Effector CD4-positive, alpha-beta T cell (primary cell): ENCODE measurements at places on chromosomes 12 and 14.

DNA sequence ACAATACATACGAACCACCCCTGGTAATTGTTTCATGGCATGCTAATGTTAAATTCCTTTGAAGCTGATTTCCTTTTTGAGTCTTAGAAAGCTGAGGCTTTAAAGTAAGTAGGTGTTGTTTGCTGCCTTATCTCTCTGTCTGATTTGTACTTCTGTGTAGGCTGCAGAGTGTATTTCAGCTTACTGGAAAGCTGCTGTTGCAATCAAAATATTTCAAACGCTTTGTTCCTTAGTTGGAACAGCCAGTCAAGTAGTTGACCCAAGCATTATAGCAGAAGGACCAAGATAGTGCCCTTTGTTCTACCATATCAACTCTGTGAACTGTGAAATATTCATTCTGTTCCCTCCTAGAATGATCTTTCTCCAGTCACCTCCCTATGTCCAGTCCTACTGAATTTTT lies 3.1 kb downstream of the PKP2 start:
- no peak for DNase-seq

DNA sequence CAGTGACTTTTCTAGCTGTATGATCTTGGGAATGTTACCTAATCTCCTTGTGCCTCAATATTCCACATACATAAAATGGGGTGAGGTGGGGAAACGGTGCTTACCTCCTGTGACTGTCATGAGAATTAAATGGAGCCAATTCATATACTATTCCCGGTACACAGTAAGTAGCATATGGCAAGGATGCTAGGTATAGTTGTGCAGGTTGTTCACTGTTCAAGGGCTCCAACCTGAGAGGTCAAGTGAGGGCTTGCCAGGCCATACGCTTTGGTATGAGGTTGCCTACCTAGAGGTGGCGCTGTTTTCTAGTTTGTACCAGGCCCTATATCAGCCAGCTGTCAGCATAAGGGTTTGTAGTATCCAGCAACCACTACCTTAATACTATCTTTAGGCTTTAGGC lies 3.6 kb upstream of the BATF start:
- DNase-seq: no peak

DNA sequence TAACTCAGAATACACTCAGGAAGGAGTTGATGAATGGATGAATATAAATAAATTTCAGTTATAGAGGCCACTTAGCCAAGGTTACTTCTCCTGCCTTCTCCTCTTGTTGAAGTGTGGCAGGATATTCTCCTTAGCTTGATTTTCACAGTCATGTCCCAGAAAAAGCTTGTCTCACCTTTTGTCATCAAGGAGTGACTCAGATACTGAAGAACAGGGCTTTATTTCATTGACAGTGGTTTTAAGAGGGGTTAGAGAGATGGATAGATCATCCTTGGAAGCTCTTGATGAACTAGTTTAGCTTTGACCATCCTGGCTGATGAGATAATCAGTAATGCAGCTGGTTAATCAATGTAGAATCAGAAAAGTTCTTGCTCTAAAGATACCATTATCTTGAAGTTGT lies 35.0 kb upstream of the CFAP54 start:
- DNase-seq: no peak

DNA sequence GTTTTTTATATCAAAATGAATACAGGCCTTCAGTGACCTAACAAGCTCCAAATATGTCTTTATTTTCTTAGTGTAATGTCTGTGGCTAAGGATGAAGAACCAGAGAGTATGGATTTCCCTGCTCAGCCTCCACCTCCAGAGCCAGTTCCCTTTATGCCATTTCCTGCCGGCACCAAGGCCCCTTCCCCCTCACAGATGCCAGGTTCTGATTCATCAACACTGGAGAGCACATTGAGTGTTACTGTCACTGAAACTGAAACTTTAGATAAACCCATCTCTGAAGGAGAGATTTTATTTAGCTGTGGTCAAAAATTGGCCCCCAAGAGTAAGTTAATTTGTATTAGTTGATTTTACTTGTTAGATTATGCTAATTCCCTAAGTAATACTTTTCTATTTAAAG lies 61.0 kb downstream of the KIAA0586 start:
- DNase-seq: no peak

DNA sequence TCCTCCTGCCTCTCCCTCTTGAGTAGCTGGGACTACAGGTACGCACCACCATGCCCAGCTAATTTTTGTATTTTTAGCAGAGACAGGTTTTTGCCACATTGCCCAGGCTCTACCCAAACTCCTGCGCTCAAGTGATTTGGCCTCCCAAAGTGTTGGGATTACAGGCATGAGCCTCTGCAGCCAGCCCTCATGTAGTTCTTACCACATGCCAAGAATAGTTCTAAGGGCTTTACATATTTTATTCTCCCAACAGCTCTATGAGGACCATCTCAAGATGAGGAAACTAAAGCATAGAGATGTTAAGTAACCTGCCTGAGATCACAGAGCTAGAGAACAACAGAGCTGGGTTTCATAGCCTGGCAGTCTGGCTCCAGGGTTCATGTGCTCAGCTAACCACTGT lies 37.9 kb upstream of the ALDH2 start:
- DNase-seq: no peak

- no peak for DNase-seq
These were observed 754 bp downstream of the ACSS3 start for GRCh38 chr12:81078469-81079196.

- DNase-seq: no peak
These were observed 448.5 kb downstream of the BCAT1 start for GRCh38 chr12:24500421-24500820.

DNA sequence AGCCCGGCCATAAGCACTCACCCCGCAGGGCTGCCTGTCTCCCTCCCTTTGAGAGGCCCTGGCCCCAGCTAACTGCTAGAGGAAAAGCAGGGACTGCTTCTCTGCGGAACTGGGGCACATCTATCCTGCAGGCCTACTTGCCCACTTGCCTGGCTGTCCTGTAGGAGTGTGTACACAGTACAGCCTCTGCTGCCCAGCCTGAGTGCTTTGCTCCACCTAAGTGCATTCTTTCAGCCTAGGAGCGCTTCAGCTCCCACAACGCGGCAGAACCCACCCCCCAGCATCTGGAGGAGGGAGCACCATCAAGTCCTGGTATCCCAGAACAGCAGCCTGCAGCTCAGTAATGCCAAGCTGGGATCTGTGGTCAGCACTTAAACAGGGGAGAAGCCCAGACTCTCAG lies 79.9 kb upstream of the CD163 start:
- no peak for DNase-seq

DNA sequence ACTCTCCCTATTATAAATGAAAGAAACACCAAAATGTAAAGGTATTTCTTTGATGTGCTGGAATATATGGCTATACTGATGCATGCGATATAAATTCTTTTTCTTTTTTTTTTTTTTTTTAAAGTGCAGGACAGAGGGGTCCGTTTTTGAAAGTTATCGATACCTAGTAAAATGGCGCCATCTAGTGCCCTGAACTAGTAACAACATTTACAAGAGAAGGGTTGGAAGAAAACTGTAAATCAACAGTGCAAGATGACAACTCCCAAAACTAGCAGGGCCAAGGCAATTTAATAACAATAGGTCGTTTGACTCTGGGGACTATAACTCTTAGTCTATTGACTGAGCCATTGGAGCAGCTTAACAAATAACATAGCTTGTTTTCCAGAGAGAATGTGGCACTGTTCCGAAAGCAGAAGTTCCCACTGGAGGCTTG lies 137.7 kb downstream of the SPTSSA start:
- no peak for DNase-seq

- DNase-seq: no peak
These were observed 65.5 kb downstream of the SVOP start for GRCh38 chr12:108955225-108955835.

GRCh38 chr14:24563505-24563904 lies 12.5 kb downstream of the CTSG start:
- DNase-seq: no peak

GRCh38 chr12:132486168-132486567 lies 3.8 kb upstream of the FBRSL1 start:
- DNase-seq: no peak

DNA sequence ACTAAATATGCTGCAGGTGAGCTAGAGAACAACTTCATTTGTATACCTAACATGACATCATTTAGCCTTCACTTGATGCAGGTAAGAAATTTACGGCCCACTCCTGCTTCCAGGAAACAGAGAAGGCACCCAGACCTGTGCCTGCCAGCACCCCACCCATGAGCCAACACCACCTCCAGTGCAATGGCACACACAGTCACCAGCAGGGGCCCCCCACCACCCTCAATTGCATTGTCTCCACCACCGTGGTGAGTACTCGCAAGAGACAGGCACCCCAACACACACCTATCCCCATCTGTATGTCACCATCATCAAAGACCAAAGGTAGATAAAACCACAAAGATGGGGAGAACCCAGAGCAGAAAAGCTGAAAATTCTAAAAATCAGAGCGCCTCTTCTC lies 107.6 kb downstream of the KLHL28 start:
- DNase-seq: no peak

DNA sequence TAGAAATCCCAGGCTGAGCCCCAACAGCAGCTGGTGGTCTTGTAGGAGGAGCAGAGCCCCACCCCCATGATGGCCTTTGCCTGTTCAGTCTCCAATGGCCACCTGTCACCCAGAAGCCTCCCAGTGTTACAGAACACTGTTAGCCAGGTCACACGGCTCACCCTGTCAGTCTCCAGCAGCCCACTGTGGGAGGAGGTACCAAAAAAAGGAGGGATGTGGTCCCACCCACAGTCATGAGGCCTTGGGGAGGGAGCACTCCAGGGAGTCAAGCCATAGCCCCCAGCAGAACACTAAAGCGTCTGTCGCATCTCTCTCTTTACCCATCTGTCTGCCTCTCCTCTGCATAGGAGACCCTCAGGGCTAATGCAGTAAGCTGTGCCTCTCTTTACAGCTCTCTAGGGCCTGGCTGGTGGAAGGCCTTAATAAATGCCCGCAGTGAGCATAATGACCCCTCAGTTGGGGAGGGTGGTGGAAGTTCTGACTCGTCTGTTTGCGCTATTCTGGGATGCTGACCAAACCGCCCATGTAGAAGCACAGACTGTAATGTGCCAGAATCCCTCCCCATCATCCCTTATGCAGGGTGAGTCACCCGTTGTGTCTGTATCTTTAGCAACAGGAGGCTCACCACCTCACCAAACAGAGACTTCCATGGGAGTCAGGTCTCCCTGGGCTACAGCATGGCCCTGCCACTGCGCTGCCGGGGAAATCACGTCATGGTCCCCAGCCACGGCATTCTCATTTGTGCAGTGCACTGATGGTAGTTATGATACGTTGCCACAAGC lies 14.6 kb downstream of the C14orf132 start:
- no peak for DNase-seq

- no peak for DNase-seq
These were observed 874 bp upstream of the YARS2 start for GRCh38 chr12:32756476-32757066.

DNA sequence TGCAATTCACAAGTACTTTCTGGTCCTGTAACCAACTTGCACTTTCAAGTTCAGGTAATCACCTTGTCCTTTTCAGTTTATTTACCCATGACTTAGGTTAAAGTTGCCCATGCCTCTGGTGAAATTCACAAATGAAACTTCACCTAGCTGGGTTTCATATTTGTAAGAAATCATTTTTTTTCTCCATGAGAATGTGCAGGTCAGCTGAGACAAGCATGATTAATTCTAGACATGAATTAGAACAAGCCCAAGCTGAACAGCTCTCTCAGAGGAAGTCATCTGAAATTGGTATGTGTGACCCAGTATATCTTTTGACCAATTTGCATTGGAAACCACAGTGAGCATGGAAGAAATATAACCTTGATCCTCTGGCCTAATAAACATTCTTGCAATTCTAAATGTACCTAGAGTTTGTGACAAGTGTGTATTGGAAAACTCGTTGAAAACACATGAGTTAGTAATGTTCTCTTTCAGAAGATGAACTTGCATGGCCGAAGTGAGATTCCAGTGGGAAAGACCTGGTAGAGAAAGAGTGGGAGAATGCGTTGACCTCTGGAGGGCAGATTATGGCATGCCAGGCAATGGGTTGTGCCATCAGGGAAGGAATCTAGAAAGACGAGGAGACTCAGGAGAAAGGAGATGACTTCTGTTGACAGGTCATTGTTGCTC lies 486.5 kb downstream of the ZFP36L1 start:
- no peak for DNase-seq

DNA sequence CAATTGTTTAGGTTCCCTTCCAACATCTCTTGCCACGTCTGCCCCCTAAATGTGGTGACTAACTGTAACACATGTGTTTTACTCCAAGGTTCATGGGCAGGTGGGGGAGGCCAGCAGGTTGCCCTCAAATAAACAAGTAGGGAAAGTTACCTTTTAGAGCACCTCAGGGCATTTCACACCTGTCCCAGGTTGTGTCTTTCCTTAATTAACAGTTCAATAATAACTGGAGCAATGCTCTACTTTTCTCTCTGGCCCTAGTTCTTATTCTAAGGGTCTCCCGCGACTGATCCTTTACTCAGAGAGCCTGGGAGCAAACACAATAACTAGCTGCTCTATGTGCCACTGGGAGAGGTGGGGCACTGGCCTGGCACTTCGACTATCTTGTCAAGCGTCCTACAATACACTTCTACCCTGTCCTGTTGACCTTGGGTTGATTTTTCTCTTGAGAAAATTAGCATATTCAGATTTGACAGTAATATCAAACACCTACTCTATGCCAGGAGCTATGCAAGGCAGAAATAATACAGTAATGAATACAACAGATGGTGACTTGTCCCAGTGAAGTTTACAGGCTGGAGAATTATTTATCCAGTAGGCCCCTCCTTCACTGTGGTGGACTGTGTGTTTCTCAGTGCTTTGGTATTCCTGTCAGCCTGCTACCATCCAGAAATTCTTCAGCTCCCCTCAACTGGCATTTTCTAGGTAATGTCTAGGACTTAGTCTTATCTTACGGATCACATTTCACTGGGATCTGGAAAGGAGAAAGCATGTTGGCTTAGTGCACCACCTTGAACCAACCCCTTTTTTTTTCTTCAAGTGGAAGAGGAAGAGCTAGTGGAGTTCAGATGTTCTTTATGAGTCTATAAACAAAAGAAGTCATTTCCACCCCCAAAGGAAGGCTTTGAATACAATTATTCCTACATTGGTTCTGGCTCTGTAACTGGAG lies 202.6 kb downstream of the CRADD start:
- no peak for DNase-seq

DNA sequence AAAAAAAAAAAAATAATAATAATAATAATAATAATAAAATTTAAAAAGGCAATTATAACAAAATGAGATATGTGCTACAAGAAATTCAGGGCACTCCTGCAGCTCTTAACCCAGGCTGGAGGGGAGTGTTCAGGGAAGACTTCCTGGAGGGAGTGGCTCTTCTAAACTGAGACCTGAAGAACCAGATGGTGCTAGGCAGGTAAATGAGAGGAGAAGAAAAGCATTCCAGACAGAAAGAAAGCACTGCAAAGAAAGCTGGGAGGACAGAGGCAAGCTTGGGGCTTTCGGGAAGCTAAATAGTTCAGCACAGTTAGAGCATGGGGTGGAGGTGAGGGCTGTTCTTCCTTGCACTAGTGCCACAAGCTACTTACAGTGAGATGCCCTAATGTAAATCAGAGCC lies 9.9 kb upstream of the SRSF9 start:
- DNase-seq: no peak

DNA sequence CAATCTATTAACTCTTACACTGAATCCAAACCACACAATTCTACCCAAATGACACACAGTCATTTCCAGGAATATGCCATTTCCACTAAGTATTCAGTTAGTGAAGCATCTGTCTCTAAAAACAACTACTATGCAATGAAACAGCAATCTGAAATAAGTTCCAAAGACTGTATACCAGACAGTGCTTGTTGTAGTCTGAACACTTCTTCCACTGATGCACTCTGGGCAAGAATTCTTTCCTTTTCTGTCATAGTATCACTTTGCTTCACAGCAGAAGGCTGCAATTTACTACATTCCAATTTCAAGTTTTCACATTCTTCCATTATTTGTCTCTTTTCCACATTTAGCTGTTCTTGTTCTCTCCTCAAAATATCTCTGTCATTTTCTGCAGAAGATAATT lies 25.8 kb downstream of the TRIP11 start:
- no peak for DNase-seq
